ENCODE measurements at places on chromosomes 11 and 22. TPM values are rescaled to one million over a fixed set of nuclear protein-coding genes. Genes with fewer than 3 reads are reported as not detected.

Gene RBM14
- total RNA-seq = 152 TPM

Gene EHBP1L1
- total RNA-seq = 140 TPM

Gene INSC
- total RNA-seq = 0.49 TPM

Gene DDX6
- total RNA-seq = 153 TPM

Gene SAA4
- not detected for total RNA-seq

Gene C2CD2L
- 35.1 TPM for total RNA-seq

Gene MYOD1
- total RNA-seq = not detected

Gene RNF121
- total RNA-seq = 30.7 TPM

Gene TCIRG1
- total RNA-seq = 311 TPM

Gene OR51E2
- not detected for total RNA-seq

Gene KRTAP5-7
- total RNA-seq = not detected

Gene PLET1
- total RNA-seq = not detected

Gene KRTAP5-10
- not detected for total RNA-seq

Gene GLYAT
- not detected for total RNA-seq

Gene TIMM8B
- total RNA-seq = 44.2 TPM

Gene SYNGR1
- 4.2 TPM for total RNA-seq

Gene LRRC4C
- not detected for total RNA-seq

Gene TMEM9B
- 22.9 TPM for total RNA-seq

Gene PLAAT2
- total RNA-seq = 0.73 TPM

Gene CNGA4
- not detected for total RNA-seq

Gene HSD17B12
- 26.1 TPM for total RNA-seq

Gene SYCE3
- 0.76 TPM for total RNA-seq

Gene VSIG10L2
- total RNA-seq = not detected

Gene TMEM191B
- 2.8 TPM for total RNA-seq

Gene ALG9
- total RNA-seq = 23.2 TPM

Gene PGR
- not detected for total RNA-seq

Gene XNDC1N
- 14.8 TPM for total RNA-seq

Gene GGT5
- 0.40 TPM for total RNA-seq

Gene NAV2
- total RNA-seq = 0.67 TPM

Gene CRYBB3
- 0.52 TPM for total RNA-seq

Gene VWCE
- total RNA-seq = 3.9 TPM

Gene DBX1
- total RNA-seq = not detected

Gene TBX1
- total RNA-seq = 0.91 TPM

Gene SCGB2A2
- not detected for total RNA-seq

Gene ZNF74
- 10.9 TPM for total RNA-seq

Gene MRGPRX1
- not detected for total RNA-seq

Gene SCUBE1
- 3.0 TPM for total RNA-seq

Gene FREY1
- total RNA-seq = 0.93 TPM
